Mesenteric fat pad (tissue), 1 donor: ENCODE measurements at places on chromosomes 1 and 21. TPM values are rescaled to one million over a fixed set of nuclear protein-coding genes. Genes with fewer than 3 reads are reported as not detected.
A peak's percentile ranks its signal among the peaks of the same experiment; 100 is the strongest.

Gene MYOG
- total RNA-seq = not detected

Gene LEPROT
- 116 TPM for total RNA-seq

Gene FMO2
- 45.2 TPM for total RNA-seq

DNA sequence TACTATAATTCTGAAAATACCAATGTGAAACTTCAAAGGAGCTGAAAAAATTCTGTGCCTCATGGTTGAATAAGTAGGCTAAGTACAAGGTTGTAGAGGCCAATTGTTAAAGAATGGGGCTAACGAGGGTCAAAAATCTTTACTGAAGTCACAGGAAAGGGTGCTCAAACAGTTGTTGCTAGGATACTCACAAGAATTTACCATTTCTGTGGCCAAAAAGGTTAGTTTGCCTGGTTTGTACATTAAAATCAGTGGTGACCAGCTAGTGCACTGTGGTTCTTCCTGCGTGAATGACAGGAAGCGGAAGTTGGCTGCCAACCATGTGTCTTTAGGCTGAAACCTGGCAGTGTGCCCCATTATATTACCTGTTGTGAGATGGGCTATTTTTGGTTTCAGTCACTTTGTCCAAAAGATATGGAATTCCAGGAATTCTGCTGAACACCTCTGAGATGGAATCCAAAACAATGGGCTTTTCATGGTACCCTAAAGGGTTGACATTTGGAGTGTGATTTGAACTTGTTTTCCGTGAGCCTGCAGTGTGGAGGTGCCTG lies 13.5 kb downstream of the MAP3K21 start:
- no peak for DNase-seq

DNA sequence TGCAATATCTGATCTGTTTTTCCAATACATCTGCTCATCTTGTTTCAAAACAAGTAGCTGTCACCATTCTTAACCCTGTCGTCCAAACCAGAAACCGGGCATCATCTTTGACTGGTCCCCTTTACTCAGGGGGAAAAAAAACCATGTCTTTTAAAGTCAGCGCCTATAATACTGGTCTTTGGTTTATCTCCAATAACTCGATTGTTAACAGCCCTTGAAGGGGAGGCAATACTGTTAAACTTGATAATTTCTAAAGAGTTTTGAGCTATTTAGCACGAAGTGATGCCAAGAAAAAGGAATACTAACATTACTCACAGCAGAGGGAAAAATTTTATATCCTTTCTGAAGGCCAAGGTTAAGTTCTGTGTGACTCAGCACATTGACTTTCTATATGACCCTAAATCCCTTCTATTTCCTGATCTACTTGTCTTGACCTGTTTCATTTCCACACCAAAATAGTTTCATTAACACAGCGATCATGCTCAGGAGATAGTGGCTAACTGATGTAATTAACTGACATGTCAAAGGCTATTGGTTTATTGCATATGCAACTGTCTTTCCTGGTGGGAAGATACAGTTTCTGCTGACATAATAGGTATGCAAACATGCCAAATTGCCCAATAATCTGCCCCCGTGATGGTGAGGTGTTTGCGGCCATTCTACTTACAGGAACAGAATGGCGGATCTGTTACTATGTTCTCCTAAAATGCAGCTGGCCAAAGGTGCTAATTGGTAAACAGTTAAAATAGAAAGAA lies 59.1 kb downstream of the NFIA start:
- DNase-seq = no peak

- DNase-seq = no peak
These were observed 26.2 kb upstream of the SCMH1 start for GRCh38 chr1:41268154-41268770.

DNA sequence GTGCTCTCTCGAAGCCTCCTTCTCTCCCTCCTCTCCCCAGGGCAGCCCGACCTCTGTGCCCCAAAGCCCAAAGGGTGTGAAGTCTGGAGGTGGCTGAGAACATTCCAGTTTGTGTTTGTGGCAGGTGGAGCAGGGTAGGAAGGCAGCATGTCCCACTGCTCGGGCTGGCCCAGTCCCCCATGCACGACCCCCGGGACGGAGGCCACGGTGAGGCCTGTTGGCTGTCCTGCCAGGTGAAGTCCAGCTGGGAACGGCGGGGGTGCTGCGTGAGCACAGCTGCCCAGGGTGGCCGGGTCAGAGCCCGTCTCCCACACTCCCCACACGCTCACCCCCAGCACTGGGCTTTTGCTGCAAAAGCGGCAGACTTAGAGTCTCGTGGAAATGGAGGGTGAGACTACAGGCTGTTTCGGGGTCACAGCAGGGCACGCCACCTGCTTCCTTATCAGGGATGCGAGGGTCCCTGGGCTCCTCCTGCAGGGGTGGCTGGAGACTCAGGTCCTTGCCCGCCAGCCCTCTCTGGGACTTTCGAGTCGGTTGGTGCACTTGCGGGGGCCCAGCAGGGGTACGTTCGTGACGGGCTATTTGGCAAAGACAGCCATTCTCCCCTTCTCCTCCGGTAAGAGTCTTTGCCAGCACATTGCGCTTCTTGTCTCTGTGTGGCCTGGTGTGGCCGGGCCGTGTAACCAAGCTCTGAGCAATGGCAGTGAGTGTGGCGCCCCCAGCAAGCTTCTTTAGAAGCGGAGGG lies 40.3 kb downstream of the MORN1 start:
- DNase-seq = no peak

GRCh38 chr1:182766881-182767645 lies 22.5 kb upstream of the NPL start:
- no peak for DNase-seq

GRCh38 chr1:78255846-78256245 lies 210.1 kb downstream of the GIPC2 start:
- DNase-seq = no peak

DNA sequence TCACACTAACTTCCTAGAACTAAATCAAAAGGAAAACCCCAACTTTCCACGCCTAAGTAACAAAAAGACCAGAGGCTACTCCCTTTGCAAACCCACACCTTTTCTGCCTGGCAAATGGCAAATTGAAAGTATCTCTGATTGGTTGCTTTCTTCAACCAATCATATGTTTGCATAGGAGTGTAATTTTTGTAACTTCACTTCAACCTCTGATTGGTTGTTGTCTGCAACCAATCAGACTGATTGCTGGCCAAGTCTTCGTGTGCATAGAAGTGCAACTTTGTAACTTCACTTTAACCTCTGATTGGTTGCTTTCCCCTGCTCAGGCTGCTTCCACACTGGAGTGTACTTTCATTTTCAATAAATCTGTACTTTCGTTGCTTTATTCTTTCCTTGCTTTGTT lies 36.9 kb upstream of the PADI2 start:
- DNase-seq = no peak

GRCh38 chr1:41545996-41546832 lies 61.7 kb upstream of the EDN2 start:
- peak; percentile 43 for DNase-seq

DNA sequence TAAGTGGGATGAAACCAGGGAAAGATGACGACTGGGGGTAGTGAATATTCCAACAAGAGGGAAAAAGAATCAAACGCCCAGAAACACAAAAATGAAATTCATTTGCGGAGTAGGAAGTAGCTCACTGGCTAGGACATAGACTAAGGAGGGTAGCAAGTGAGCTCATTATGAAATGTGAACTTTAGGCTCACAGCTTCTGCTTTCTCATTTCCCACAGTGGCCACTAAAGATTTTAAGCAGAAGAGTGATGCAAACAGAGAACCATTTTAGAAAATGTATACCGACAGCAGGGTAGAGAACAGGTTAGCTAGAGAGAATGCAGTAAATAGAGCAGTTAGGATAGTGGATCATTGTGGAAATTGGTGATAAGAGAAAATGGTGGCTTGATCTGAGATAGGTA lies 3.5 kb downstream of the CD48 start:
- no peak for DNase-seq

DNA sequence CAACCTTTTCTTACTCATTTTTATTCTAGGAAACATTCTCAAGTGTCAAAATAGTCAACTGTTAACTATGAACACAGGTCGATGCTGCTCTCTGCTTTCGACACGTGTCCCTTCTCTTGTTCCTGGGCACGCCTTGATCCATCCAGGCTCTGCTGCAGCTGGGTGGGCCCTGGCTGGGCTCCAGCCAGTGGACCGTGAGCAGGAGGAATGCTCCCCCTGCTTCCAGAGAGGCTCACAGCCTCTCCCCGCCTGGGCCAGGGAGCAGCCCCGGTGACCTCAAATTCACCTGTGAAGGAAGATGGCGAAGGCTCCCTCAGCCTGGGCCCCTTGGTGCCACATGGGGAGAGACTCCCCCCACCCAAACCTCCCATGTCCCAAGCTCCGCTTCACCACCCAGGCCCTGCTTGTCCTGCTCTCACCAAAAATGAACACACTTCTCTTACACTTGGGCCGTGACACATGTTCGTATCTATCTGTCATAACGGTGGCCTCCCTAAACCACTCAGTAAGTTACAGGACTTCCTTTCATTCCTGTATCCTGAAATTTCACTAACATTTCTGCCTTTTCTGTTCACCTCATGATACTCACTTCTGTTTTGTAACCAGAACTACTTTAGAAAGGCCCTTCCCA lies 24.6 kb upstream of the ADARB1 start:
- DNase-seq = peak; percentile 72

DNA sequence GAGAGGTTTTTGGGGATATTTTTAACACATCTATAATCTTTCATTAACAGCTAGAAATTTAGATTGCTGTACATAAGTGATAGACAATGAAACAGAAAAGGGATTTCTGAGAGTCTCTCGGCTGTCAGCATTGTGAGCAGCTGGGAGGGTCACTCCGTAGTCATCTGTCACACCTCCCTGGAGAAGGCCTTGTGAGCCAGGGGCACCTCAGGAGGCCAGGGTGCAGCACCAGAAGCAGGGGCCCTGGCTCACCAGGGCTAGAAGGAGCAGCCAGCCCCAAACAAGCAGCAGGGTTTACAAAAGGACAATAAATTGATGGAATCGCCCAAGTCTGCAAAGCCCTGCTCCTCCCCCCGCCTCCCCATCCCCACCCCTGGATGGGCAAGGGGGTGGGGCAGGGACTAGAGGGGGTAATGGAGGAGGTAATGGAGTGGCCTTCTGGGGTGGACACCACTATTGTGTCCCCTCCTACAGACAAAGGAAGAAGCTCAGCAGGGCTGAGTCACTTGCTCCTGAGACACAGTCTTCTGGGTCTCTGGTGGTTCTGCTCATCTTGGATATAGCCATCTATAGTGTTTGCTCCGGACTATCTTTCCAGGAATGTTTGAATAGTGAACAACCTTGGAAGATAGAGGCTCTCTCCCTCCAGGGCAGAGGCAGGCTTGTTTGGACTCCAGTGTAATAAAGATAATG lies 263.4 kb downstream of the NPHP4 start:
- peak; percentile 45 for DNase-seq

DNA sequence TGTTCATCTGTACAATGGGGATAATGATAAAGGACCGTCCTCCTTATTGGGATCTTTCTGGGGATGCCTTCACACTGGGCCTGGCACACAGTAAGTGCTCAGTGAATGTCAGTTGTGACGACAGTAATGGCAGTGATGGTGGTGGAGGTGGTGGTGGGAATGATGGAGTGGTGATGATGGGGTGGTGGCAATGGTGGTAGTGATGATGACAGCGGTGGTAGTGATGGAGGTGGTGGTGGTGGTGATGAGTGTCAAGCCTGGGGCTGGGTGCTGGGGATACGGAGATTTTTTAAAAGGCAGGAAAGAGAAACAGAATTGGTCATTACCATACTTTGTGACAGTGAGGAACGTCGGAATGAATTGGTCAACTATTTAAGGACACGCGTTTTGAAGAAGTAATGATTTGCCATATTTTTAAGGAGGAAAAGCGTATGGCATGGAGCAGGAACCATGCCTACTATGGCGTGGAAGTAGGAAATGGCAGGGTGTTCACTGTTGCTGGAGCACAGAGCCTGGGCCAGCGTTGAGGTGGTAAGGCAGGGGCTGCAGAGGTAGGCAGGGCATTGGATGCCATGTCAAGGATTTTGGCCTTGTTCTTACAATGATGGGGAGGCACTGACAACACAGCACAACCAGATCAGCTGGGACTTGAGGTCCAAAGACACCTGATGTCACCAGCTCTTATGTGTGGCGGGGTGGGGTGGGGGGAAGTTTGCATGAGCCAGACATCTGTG lies 128.7 kb downstream of the ACTL8 start:
- peak; percentile 47 for DNase-seq
